ENCODE measurements at places on chromosomes 6 and 20.
A peak's percentile ranks its signal among the peaks of the same experiment; 100 is the strongest.

DNA sequence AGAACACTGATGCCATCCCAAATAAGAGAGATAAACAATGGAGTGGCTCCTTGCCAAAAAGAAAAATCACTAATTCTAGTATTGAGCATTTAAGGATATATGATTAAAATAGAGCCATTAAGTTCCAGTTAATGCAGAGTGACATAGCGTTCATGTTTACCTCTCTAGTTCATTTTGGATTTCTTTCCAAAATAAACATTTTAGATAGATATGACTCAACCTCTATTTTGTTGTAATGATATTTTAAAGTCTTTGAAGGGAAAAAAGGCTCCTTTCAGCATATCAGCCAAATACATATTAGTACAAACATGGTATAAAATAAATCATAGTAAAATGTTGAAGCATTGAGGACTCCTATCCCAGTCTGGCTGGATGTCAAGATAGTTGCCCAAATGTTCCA is 33.4 kb downstream of the RWDD2A start:
- no peak for DNase-seq

DNA sequence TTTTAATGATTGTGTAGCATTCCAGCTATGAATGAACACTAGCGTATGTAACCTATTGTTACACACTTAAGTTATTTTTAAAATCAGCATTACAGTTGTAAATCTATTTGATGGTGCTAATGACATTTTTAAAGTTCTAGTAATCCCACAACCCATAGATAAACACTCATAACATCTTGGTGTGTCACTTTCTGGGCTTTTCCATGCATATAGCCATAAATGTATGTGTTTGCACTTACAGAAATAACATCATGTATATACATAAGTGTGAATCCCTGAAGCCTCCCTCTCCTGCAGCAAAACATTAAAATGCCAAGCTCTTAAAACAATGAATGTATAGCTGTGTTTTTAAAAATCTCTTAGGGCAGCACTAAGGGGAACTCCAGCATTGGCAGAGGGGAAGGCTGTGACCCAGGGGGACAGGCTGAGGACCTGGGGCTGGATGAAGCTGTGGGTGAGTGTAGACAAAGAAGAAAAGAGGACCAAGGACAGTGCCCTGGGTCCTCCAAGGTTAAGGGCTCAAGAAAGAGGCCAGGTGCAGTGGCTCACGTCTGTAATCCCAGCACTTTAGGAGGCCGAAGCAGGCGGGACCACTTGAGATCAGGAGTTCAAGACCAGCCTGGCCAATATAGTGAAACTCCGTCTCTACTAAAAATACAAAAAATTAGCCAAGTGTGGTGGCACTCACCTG is 929 bp upstream of the CENPB start:
- no peak for DNase-seq

GRCh38 chr6:47785182-47785581 is 3.4 kb downstream of the OPN5 start:
- no peak for DNase-seq

- no peak for DNase-seq
Measured at GRCh38 chr6:129845696-129846095, 15.4 kb downstream of the TMEM244 start.

- no peak for DNase-seq
Measured at GRCh38 chr6:31655349-31656237, at the start of gene APOM. TSS of gene APOM (plus strand) at chr6:31655894. CDS start at chr6:31655967, 73 bp downstream.

DNA sequence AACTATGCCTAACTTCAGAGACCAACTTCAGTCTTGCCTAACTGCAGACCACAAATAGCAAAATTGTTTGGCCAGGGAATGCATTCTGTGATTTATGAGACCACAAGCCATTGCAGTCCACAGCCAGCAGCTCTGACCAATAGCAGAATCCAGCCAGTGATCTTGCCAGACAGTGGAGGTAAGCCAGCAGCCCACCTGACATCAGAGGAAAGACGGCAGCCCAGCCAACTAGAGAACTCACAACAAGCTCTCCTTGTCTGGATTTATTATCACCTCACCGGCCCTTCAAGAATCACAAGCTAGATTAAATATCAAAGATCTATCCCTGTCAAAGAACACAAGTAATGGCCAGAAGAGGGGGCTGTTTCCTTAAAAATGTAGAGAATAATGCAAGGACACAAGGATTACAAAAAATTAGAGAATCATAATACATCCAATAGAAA is 66.5 kb upstream of the SLC35F1 start:
- DNase-seq = peak; percentile 72

DNA sequence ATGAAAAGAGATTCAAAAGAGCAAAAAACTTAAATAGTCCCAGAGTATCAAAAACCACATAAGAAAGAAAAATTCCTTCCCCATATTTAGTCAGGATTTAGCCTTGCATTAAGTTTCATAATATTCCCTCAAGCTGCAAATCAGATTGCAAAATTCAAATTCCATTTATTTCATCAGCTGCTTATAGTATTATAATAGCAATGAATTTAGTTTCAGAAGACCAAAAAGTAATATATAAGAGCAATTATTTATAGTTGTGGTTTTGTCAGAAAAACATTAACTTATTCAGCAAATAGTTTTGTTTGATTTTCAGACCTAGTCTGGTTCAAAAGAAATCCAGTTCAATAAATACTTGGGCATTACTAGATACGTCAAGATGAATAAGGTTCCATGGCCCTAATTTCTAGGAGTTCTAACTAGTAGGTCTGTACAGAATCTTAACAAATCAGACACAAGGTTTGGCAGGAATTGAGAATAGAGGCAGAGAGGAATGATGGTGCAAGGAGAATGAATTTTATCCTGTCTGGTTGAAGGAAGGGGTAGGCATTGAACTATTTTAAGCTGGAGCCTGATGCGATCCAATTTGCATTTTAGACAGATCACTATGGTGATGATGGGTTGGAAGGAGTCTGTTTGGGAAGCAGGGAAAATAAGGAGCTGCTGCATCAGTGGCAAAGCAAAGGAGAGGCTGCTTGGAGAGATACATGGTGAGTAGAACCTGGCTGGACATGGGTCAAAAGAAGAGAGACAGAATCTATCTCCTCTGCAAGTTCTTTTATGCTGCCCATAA is 163.9 kb upstream of the STXBP5 start:
- no peak for DNase-seq

- no peak for DNase-seq
Measured at GRCh38 chr6:143248359-143248758, 187.7 kb downstream of the AIG1 start.

GRCh38 chr6:15048367-15048766 is 197.5 kb upstream of the JARID2 start:
- no peak for DNase-seq

- no peak for DNase-seq
Measured at GRCh38 chr6:69881322-69882151, 15.2 kb downstream of the COL19A1 start.

DNA sequence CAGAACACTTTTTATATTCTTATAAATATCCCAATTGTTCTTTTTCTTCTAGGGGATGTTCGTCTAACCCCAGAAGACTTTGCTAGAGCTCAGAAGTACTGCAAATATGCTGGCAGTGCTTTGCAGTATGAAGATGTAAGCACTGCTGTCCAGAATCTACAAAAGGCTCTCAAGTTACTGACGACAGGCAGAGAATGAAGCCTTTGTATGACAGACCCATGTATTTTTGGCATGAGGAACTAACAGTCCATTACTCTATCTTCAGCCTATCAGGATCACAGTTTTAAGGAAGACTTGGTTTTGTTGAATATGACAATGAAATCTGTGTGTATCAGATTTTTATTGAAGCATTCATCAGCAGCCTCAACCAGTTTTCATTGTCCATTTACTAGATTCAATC is 71.4 kb downstream of the VTA1 start:
- DNase-seq = no peak

GRCh38 chr6:39256294-39256940 is 27.1 kb upstream of the KCNK5 start:
- DNase-seq = no peak

- DNase-seq = peak; percentile 73
Measured at GRCh38 chr6:33822575-33823395, 19.0 kb upstream of the MLN start.

DNA sequence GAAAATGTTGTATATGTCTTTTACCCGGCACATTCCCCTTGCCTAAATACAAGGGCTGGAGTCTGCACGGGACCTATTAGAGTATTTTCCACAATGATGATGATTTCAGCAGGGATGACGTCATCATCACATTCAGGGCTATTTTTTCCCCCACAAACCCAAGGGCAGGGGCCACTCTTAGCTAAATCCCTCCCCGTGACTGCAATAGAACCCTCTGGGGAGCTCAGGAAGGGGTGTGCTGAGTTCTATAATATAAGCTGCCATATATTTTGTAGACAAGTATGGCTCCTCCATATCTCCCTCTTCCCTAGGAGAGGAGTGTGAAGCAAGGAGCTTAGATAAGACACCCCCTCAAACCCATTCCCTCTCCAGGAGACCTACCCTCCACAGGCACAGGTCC is 11.3 kb upstream of the MAPRE1 start:
- no peak for DNase-seq

DNA sequence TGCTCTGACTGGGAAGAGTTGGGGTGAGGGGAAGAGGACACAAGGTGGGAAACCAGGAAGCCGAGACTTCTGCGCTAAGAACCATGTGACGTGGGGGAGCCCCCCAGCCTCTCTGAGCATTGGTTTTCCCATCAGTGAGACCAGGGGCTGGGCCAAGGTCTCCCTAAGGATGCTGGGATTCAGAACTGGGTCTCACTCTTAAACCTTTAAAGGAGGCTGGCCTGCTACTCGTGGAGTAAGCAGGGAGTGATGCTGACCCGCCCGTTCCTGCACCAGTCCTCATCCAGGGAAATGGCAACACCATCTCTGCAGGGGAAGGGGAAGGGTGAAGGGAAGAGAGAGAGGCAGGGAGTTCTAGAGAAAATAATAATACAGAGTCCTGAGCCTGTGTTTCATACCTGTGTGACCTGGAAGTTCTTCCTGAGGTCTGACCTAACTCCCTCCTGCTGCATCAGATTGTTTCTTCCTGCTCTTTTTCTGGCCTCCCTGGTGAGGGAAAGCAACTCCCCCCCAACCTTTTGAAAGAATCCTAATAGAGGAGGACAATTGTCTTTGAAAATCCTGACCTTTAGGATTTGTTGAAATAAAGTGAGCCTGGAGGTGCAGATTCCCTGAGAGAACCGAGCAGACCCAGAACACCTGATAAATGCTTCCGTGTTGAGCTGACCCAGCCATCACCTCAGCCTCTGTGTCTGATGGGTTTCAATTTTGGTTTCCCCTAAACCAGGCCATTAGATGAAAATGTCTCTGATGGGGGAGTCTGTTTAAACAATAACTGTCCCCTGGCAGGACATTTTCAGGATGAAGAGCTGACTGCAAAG is 3.0 kb upstream of the GRM4 start:
- DNase-seq = no peak

- DNase-seq = no peak
Measured at GRCh38 chr6:78268591-78269452, 598.5 kb upstream of the IRAK1BP1 start.

GRCh38 chr6:150672800-150673199 is 73.1 kb downstream of the PLEKHG1 start:
- DNase-seq = no peak

DNA sequence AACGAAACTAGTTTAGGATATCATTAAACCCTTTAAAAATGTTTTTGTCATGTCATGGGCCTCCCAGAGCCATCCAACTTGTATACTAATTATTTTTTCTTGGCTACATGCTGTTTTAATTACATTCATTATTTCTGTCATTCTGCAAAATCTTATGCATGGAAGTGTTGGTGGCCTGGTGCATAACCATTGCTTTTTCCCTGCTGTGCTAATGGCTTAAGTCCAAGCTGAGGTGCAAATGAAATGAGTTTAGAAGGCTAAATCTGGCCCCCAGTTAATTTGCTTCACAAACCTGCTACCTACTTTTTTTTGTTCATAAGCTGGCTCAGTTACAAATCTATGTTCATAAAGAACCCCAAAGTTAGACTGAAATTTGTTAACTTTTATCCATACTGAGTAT is 1249.9 kb downstream of the EPHA7 start:
- no peak for DNase-seq

DNA sequence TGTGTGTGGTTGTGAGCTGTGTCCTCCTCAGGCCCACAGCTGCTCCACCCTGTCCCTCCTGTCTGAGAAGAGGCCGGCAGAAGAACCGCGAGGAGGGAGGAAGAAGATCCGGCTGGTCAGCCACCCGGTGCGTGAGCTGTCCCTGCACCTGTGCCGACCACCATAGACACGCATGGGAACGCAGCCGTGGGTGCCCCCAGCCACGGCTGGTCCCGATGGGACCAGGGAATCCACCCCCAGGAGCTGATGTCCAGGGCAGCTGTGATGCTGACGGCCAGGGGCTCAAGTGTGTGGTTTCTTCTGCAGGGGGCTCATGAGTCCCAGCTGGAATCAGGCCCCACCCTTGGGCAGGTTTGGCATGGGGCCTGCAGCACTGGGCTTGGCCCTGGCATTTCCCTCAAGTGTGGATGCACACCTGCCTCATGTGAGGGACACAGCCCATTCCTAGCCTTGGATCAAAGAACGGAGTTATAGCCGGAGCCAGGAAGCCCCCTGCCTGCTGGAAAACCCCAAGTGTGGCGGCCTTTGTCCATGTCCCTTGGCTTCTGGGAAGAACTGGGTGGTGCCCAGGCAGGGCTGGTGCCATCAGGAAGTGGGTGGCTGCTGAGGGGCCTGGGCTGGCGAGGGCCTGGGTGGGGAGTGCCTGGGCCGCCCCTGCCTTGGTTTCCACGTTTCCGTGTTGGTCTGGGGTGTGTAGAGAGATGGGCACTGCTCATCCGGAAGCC is 4.6 kb upstream of the TNFRSF6B start:
- DNase-seq = no peak
